ENCODE measurements at places on chromosomes 6 and 20.

DNA sequence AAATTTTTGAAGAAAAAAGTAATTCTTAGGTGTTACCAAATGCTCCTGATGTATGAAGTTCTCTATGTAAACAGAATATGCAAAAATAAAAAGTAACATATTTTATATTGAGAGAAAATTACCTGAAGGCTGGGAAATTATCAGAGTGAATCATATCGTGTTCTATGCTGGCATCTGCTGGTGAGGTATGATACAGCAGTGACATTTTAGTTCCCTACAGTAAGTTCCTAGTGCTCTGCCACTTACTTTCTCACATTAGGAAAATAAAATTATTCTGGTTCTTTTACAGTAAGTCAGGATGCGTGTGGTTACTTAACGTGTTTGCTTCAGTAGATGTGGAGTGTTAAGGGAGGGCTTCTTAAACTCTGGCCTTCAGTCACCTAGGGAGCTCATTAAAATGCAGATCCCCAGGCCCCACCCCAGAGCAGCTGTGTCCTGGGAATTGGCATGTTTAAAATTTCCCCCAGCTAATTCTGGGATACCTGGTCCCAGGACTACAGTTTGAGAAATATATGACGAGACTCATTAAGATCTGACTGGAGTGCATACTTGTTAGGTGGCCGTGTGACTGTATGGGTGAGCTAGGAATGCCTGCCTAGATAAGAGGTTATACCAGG lies 3.2 kb downstream of the ACTR5 start:
- DNase-seq, result peak; percentile 7

- no peak for DNase-seq
Observed at GRCh38 chr6:3341467-3341866, 82.7 kb downstream of the PSMG4 start.

- no peak for DNase-seq
Observed at GRCh38 chr20:35274172-35275092, 3.5 kb downstream of the MMP24OS start.

- no peak for DNase-seq
Observed at GRCh38 chr6:42873313-42873712, 6.1 kb upstream of the RPL7L1 start.

- DNase-seq, result no peak
Observed at GRCh38 chr6:43972913-43973300, 154.3 kb downstream of the MRPL14 start.

GRCh38 chr6:111306104-111306888 lies 176.7 kb downstream of the REV3L start:
- DNase-seq, result no peak

- no peak for DNase-seq
Observed at GRCh38 chr20:25199473-25200260, 4.2 kb downstream of the ENTPD6 start.

- DNase-seq, result no peak
Observed at GRCh38 chr6:161422710-161423680, 149.1 kb upstream of the AGPAT4 start.

DNA sequence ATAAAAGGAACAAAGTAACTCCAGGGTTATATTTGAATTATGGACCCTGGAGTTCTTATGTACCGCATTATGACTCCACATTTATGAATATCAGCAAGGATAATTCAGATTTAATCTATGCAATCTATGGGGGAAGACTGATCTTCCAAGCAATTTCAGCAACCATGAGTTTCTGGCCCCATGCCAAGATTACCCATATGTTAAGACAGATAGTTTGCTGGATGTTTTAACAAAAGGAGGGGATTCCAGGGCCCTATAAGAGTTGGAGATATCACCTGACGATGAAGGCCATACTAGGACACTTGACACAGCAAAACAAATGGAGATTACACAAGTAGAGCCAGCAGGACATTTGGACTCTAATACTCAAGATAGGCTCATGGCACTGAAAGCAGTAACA lies 45.9 kb upstream of the PLN start:
- DNase-seq, result no peak

DNA sequence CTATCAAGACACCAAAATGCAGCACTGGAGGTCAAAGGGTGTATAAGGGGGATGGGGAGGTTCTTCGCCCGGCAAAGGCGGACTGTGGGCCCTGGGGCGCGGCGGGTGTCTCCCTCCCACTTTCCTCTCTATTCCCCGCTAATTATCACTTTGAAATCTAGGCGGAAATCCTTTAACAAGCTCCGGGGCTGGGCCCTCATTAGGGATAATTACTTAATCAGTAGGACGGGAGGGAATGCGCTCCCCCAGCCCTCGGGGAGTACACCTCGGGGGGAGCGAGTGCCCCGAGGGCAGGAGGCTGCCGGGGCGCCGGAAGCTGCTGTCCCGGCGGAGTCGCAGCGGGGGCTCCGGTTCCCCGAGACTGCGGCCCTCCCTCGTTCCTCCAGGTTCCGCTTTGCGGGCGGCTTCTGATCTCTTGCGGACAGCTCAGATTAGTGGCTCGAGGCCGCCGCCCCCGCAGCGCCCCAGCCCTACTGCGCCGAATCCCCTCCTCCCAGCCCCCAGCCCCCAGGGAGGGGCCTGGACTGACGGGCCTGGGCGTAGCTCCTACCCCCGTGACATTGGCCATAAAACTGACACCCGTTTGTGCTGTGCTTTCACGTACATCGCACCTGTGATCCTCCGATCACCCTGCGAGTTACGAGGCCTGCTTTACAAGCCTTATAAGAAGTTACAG lies 14.7 kb downstream of the MUCL3 start:
- peak; percentile 68 for DNase-seq

GRCh38 chr6:157164972-157165371 lies 158.3 kb downstream of the TMEM242 start:
- DNase-seq, result no peak

GRCh38 chr6:50589751-50590470 lies 123.4 kb upstream of the TFAP2D start:
- no peak for DNase-seq

GRCh38 chr6:159267165-159267564 lies 98.0 kb downstream of the FNDC1 start:
- DNase-seq, result no peak

DNA sequence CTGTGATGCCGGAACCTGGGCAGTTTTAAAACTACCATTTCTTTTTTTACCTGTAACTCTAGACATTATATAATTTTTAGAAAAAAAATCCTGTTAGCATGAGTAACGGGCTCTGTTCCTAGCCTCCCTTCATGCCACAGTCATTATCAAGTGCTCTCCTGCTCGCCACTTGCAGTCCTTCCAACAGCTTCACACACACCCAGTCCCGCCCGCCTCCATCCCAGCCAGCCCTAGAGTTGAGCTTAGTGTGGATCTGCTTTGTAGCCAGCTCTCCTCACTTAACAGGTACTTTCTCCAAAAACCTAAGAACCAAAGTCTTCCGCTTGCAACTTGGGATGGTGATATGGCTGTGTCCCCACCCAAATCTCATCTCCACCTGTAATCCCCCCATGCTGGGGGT lies 51.5 kb downstream of the EZR start:
- no peak for DNase-seq

DNA sequence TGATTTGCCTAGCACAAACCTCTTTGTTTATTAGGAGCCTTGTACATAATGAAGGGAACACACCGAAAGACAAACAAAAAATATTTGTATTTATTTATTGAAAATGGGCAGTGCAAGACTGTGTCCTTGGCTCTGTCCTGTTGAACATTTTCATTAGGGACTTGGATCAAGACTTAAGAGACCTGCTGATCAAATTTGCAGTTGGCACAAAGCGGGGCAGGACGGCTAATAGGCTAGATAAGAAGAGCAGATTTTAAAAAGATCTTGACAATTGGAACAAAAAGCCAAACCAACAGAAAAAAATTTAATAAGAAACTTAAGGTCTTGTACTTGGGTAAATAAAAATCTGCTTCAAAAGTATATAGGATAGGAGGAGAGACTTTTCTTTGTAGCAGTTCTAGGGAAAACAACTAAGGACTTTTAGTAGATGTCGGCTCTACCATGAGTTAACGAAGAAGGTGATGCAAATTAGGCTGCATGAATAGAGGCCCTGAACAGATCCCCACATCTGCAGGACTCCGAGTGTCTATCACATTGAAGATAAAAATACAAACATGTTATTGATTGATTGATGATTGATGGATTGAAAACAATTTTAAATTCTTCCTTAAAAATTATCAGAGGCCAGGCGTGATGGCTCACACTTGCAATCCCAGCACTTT lies 124.1 kb upstream of the SPACA1 start:
- DNase-seq, result no peak

GRCh38 chr20:31894980-31895675 lies 24.7 kb downstream of the TTLL9 start:
- DNase-seq, result peak; percentile 5
